HAP-1 (cell line): ENCODE measurements at places on chromosomes 6 and 20.

- DNase-seq = no peak
These were observed 233.0 kb downstream of the ERMARD start for GRCh38 chr6:169984181-169985120.

DNA sequence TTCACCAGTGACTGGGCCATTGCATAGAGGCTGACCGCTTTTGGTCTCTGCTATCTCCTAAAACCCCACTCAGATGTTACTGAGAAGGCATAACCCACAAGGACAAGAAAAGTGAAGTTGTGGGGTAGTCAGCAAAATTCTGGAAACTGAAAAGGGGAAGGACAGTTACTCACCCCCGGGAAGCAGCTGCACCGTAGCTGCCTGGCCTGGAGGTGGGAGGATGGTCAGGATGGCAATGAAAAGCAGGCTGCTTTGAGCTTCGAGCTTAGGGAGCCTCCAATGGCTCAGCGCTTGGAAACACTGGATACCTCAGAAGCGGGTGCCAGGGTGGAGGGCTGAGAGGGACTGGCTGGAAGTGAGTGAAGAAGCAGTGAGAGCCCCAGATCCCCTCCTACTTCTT, 56.0 kb downstream of the KCNK5 start:
- DNase-seq = no peak

- no peak for DNase-seq
These were observed 30.3 kb upstream of the RCAN2 start for GRCh38 chr6:46521464-46521971.

DNA sequence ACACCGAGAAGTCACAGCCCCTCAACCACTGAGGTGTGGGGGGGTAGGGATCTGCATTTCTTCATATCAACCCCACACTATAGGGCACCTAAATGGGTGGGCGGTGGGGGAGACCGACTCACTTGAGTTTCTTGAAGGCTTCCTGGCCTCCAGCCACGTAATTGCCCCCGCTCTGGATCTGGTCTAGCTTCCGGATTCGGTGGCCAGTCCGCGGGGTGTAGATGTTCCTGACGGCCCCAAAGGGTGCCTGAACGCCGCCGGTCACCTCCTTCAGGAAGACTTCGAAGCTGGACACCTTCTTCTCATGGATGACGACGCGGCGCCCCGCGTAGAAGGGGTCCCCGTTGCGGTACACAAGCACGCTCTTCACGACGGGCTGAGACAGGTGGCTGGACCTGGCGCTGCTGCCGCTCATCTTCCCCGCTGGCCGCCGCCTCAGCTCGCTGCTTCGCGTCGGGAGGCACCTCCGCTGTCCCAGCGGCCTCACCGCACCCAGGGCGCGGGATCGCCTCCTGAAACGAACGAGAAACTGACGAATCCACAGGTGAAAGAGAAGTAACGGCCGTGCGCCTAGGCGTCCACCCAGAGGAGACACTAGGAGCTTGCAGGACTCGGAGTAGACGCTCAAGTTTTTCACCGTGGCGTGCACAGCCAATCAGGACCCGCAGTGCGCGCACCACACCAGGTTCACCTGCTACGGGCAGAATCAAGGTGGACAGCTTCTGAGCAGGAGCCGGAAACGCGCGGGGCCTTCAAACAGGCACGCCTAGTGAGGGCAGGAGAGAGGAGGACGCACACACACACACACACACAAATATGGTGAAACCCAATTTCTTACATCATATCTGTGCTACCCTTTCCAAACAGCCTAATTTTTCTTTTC, at the start of gene DCDC2:
DCDC2 (minus strand) TSS at position 724 of the 883 bp plus-strand sequence; CDS start at position 415, 309 bp downstream.
- DNase-seq = no peak

GRCh38 chr6:118869350-118869749, 24.6 kb upstream of the ASF1A start:
- no peak for DNase-seq

DNA sequence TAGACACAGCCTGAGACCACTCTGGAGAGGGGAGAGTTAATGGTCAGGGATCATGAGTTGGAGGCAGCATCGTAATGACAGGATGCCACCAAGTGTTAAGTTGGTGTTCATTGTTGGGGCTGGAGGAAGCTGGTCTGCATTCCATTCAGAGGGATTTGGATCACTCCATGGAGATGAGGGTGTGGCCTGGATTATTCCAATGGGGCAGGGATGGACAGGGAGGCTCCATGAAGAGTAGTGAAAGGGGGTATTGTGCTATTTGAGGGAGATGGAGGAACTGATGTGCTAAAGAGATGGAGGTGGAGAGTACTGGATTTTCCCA, 1.1 kb downstream of the SAPCD1 start:
- DNase-seq = peak; percentile 74

- DNase-seq = no peak
These were observed 859 bp downstream of the C20orf202 start for GRCh38 chr20:1204113-1204512.

DNA sequence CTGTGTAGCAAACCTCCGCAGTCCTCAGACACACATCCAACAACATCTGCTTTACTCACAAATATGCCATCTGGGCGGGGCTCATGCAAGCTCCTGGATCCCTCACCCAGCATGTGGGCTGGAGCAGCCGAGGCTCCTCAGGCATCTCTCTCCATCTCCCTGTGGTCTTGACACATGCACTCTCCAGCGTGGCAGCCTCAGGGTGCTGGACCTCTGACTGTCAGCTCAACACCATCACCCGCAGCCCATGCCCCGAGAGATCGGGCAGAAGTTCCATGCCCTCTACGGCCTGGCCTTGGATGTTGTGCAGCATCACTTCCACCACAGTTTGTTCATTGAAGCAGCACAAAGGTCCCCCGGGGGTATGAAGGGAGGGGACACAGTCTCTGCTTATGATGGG, 32.6 kb upstream of the CD93 start:
- DNase-seq = no peak

DNA sequence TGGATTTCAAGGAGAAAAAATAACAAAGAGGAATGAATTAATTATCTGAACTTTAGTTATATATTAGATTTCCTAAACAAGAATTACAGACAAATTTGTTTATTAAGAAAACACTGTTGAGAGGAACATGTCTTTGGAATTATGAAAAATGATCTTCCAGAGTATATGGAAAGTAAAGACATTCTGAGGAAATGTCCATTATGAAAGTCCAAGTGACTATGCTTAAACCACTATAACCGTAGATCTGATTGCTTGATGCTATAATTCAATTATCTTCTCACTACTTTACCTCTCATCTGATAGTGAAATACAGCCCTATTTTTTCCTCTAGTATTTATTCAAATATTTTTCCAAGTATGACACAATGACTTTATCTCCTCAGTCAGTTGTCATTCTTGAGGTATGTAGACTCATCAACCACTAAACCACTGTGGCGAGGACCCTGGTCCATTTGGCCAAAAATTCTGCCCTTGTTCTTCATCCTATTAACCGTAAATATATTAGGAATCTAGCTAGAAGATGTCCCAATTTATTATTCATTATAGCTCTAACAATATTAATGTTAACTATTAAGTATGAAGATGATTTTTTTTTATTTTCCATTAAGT, 37.3 kb upstream of the AHI1 start:
- no peak for DNase-seq

GRCh38 chr20:48616481-48616880, 211.3 kb downstream of the PREX1 start:
- no peak for DNase-seq
